Nucleus accumbens (tissue), 56 donors: ENCODE measurements at places on chromosomes 7 and 10.

GRCh38 chr7:148173369-148173768, 417.2 kb upstream of the C7orf33 start:
- DNase-seq = no peak

DNA sequence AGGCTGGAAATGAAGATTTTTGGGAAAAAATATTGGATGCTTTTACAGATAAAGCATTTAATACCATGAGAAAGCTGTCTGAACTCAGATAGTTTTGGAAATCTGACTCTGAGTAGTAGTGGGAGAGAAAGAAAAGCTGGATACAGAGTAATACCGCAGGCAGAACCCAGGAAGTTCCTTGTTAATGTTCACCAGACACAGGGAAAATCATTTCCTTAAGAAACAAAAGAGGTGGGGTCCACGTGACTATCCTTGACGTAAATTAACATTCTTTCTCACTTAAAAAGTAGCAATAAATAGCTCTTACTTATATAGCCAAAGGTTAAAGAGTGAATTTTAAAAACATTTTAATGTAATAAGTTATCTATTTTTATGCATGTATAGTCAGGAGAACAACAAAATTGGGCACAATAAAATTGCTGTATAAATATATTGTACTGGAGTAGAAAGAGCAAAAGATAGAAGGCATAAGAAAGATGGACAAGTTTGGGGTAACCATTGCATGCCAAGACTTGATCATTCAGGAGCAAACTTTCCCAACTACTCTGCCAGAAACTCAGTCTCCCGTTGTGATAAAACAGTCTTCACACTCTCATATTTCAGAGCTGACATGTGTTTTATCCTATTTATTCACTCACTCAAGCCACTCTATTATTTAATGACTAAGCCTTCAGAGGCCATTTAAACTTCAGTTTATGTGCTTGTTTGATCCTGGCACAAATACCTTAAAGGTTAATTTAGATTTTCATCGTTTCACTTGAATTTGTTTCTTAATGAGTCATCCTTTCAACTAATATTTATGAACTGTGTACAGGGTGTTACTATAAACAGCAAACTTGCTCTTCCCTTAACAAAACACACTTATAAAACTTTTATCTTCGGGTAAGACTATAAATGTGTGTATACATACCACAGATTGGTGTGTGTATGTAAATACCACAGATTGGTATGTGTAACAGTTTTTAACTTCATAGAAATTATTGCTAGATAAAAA, 143.1 kb downstream of the GNAI1 start:
- no peak for DNase-seq

- DNase-seq = no peak
These were observed 8.4 kb upstream of the CCNY start for GRCh38 chr10:35327790-35328403.

- DNase-seq = no peak
These were observed 93.0 kb downstream of the DNMBP start for GRCh38 chr10:99916776-99917175.

GRCh38 chr10:110175406-110175805, 32.0 kb upstream of the MXI1 start:
- DNase-seq = no peak

- DNase-seq = peak; percentile 55
These were observed 39.3 kb downstream of the CUX1 start for GRCh38 chr7:101856473-101857357.

GRCh38 chr7:101778026-101778580, 39.3 kb upstream of the CUX1 start:
- DNase-seq = no peak

GRCh38 chr7:94195813-94196212, 191.7 kb upstream of the BET1 start:
- no peak for DNase-seq

- DNase-seq = no peak
These were observed 149.2 kb downstream of the XPNPEP1 start for GRCh38 chr10:109774121-109774440.

GRCh38 chr10:35564341-35564968, 40.7 kb upstream of the GJD4 start:
- no peak for DNase-seq
